ENCODE measurements at places on chromosomes 7 and 10. TPM values are rescaled to one million over a fixed set of nuclear protein-coding genes. Genes with fewer than 3 reads are reported as not detected.

INHBA gene
- 0.05 TPM for total RNA-seq

POU6F2 gene
- total RNA-seq = not detected

XRCC2 gene
- 10.7 TPM for total RNA-seq

GPR15LG gene
- 1.5 TPM for total RNA-seq

EN2 gene
- total RNA-seq = not detected

DNA sequence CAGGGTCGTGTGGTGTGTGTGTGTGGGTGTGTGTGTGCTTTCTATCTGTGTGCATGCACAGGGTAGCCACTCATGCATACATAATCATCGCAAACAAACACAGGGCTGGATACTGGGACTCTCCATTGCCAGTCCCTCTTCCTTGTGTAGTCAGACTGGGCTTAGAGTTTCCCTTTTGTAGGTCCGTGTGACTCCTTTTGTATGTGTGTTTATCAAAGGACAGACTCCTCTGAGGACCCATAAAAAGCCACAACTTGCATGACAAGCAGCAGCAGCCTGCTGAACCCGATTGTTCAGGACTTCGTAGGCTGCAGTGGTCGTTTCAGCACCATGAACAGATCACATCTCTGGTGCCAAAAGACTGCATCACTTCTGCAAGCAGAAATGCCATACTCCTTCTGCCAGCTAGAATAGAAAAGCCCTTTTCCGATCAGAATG is 895 bp downstream of the VSTM2A start:
- H3K36me3 ChIP-seq = no peaks in the 10 kb centered on the region
- H3K27me3 ChIP-seq = no peaks in the 10 kb centered on the region
- no peak overlapping the region for H3K4me3 ChIP-seq
- no peak overlapping the region for H3K27ac ChIP-seq
- no peak for DNase-seq

- no peaks in the 10 kb centered on the region for H3K36me3 ChIP-seq
- H3K27ac ChIP-seq = no peak overlapping the region
- no peaks in the 10 kb centered on the region for H3K27me3 ChIP-seq
- no peak for DNase-seq
- H3K4me3 ChIP-seq = no peak overlapping the region
- peaks cover 8% of the 10 kb centered on the region for H3K4me1 ChIP-seq
Observed at GRCh38 chr7:101501351-101501750, 127.7 kb downstream of the MYL10 start.

- H3K4me3 ChIP-seq = no peak overlapping the region
- no peaks in the 10 kb centered on the region for H3K27me3 ChIP-seq
- H3K4me1 ChIP-seq = 0 out of 2 replicates have a peak, but pooled peaks cover 2% of the 10 kb centered on the region
Observed at GRCh38 chr10:107433605-107434004, 269.1 kb upstream of the SORCS1 start.

DNA sequence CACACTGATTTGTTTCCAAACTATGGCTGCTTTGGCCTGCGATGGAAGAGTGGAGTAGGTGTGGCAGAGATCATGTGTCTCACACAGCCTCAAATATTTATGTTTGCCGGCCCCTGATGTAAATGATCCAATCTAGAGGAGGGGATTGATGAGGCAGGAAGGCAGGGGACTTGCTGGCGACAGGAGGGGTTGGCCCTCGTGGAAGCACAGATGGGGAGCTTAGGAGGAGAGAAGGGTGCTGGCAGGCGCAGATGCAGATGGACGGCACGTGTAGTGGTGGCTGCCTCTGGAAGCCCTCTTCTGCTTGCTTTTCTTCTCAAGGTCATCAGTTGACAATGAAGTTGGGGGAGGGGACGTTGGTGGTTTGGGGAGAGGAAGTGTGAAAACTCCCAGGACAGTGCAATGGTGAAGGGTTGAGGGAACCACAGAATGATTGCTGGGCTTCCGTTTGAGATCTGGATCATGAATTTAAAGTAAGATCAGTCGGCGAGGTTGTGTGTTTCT is 15.4 kb downstream of the COL13A1 start:
- no peaks in the 10 kb centered on the region for H3K36me3 ChIP-seq
- no peak for DNase-seq
- no peak overlapping the region for H3K4me3 ChIP-seq
- no peaks in the 10 kb centered on the region for H3K27me3 ChIP-seq
- H3K27ac ChIP-seq = no peak overlapping the region

GRCh38 chr10:131722525-131723264 is 178.1 kb upstream of the PPP2R2D start:
- H3K27me3 ChIP-seq = no peaks in the 10 kb centered on the region
- H3K4me1 ChIP-seq = no peaks in the 10 kb centered on the region
- H3K4me3 ChIP-seq = no peak overlapping the region
- no peaks in the 10 kb centered on the region for H3K36me3 ChIP-seq
- no peak for DNase-seq

DNA sequence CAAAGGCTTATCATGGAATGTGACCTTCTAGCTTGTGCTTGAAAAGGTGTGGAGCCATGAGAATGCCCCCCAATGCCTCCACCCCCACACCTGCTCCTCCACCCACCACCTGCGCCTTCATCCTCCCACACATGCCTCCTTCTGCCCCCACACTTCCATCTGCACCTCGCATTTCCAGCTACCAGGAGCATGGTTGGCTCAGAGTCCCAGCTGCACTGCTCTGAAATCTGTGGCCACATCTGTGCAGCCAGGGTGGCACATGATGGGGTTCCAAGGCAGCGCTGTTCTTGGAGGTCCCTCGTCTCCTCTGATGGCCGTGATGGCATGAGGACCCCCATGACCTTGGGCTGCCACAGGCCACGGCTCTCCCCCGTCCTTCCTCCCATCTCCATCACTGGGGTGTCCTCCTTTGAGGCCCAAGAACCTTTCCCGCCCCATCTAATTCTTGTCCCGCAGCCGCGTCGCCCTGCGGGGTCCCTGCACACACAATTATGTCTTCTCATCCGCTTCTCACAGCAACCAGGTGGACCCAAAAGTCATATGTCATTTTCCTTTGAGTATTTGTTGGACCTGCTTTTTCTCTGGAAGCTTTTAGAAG is 40.6 kb upstream of the CNPY1 start:
- no peak overlapping the region for H3K4me3 ChIP-seq
- no peaks in the 10 kb centered on the region for H3K36me3 ChIP-seq
- no peaks in the 10 kb centered on the region for H3K27me3 ChIP-seq
- no peaks in the 10 kb centered on the region for H3K4me1 ChIP-seq

GRCh38 chr7:37211097-37211880 is 237.4 kb downstream of the ELMO1 start:
- H3K4me1 ChIP-seq = peaks cover 19% of the 10 kb centered on the region
- DNase-seq = no peak
- H3K4me3 ChIP-seq = no peak overlapping the region
- no peak overlapping the region for H3K27ac ChIP-seq
- no peaks in the 10 kb centered on the region for H3K27me3 ChIP-seq

- no peaks in the 10 kb centered on the region for H3K36me3 ChIP-seq
- no peak overlapping the region for H3K4me3 ChIP-seq
- no peaks in the 10 kb centered on the region for H3K27me3 ChIP-seq
- no peak for DNase-seq
Observed at GRCh38 chr7:85567983-85568382, 381.1 kb upstream of the SEMA3D start.

DNA sequence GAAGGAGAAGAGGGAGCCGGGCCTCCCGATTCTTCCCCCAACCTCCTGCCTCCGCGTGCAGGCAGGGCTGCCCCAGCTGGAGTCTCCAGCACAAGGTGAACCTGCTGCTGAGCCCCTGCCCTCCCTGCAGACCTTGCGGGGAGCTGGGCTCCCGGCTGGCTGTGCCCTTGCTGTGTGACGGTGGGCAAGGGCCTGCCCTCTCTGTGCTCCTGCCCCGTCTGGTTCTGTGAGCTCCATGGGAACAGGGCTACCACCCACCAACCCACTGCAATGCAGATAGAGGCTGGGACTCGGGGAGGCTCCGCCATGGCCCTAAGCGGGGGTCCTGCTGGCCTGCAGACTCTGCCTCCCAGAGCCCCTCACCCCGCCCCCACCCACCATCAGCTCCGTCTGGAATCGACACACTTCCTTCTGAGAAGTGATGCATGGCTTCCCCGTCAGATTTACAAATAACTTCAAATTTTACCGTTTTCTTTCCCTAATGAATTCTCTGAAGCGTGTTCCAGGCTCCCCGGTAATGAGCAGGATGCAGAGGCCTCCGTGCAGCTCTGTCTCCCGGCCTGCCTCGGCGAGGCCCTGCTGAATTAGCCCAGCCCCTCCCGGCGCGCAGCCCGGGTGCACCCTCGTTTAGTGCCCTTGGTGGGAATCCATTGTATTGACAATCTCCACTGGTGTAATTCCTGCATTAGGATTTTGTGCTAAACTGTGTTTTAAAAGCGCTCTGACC is 111.0 kb downstream of the MICALL2 start:
- no peak overlapping the region for H3K4me3 ChIP-seq
- H3K27me3 ChIP-seq = no peaks in the 10 kb centered on the region
- H3K36me3 ChIP-seq = no peaks in the 10 kb centered on the region
- no peak overlapping the region for H3K27ac ChIP-seq
- no peaks in the 10 kb centered on the region for H3K4me1 ChIP-seq

DNA sequence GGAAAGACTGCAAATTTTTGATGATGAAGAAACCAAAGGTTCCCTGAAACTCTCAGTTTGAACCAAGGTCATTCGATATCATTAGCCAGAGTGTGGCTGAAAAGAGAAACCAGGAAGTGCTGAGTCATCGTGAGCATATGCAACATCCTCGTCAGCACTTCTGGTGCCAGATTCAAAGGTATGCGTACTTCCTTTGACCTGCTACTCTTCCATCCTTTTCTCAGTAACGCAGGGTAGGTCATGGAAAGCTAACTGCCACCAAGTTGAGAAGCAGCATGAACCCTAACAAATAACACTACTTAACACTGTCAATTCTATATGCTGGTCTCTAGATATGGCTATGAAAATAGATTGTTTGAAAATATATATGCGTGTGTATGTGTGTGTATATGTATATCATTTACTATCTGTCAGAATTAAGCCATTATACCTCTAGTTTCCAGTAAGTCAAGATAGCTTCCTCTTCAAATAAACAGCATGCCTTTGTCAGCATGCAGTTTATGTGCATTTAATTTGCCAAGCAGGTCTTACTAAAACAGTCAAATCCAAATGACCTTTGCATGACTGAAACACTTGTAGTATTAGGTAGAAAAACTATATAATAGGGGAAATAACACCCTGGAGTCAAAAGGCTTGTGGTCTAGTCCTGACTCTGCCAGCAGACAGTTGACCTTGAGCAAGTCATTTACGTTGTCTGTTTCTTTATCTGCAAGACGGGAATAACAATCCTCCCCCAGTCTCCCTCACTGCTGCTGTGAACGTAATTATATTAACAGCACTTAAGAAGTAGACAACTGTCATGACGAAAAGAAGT is 26.4 kb downstream of the CDK6 start:
- H3K36me3 ChIP-seq = no peaks in the 10 kb centered on the region
- H3K27me3 ChIP-seq = no peaks in the 10 kb centered on the region
- DNase-seq = peak; percentile 92

DNA sequence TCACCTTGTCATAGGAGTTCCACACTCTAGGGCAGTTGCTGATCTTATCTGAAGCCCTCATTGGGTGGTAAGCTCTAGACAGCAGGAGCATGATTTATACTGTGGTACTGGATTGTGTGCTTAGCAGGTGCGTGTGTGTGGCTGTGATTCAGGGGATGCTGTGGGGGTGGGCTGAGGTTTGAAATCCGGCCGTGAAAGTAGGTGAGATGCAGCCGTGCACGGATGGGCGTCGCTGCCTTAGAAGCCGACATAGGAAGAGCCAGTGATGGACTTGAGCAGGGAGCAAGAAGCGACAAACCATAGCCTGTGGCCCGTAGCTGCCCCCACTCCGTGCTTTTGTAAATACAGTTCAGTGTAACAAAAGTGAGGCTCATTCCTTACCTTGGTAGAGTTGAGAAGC is 38.2 kb downstream of the PROSER2 start:
- H3K27me3 ChIP-seq = no peaks in the 10 kb centered on the region
- H3K36me3 ChIP-seq = no peaks in the 10 kb centered on the region
- no peak overlapping the region for H3K27ac ChIP-seq

- H3K4me3 ChIP-seq = no peak overlapping the region
- peaks cover 24% of the 10 kb centered on the region for H3K4me1 ChIP-seq
- H3K27ac ChIP-seq = no peak overlapping the region
Observed at GRCh38 chr7:44973610-44974401, 5.0 kb downstream of the MYO1G start.

DNA sequence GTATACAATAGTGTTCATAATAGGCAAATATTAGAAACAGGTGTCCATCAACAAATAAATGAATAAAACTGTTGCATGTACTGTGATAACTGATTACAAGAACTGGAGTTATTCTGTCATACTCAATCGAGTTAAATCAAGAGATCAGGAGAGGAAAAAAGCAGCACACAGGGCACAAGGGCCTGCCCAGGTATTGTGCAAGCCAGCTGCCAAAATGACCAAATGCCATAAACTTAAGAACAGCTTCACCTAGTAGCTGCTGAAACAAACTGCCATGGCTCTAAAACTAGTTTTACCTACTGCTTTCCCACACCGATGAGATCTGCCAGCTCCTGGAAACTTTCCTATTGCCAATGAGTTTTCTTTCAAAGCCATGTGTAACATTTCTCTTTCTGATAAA is 12.2 kb downstream of the GSAP start:
- DNase-seq = no peak
- H3K36me3 ChIP-seq = no peaks in the 10 kb centered on the region
- no peaks in the 10 kb centered on the region for H3K27me3 ChIP-seq
- H3K27ac ChIP-seq = no peak overlapping the region
- no peak overlapping the region for H3K4me3 ChIP-seq

DNA sequence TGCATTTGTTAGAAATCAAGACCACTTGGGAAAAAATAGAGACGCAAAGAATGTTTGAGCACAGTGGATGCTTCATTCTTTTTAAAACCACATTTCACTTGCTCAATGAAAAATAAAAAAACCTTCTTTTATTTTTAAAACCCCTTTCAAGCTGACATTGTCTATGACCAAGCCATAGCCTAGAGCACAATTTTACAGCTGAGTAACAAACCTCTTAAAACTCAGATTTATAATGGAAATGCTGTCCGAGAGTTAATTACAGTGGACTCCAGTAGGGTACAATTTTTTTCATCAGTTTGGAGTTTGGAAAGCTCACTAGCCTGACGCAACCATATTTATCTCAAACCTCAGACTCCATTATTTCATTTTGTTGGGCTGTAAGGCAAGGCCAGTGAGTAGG is 116.3 kb downstream of the RNLS start:
- H3K36me3 ChIP-seq = no peaks in the 10 kb centered on the region
- H3K27ac ChIP-seq = no peak overlapping the region
- no peak overlapping the region for H3K4me3 ChIP-seq
- DNase-seq = no peak
- no peaks in the 10 kb centered on the region for H3K27me3 ChIP-seq
- no peaks in the 10 kb centered on the region for H3K4me1 ChIP-seq
